Caudate nucleus (tissue), 63 donors: ENCODE measurements at places on chromosomes 6 and 20.

GRCh38 chr6:158977382-158977781, 22.6 kb downstream of the RSPH3 start:
- no peak for DNase-seq

DNA sequence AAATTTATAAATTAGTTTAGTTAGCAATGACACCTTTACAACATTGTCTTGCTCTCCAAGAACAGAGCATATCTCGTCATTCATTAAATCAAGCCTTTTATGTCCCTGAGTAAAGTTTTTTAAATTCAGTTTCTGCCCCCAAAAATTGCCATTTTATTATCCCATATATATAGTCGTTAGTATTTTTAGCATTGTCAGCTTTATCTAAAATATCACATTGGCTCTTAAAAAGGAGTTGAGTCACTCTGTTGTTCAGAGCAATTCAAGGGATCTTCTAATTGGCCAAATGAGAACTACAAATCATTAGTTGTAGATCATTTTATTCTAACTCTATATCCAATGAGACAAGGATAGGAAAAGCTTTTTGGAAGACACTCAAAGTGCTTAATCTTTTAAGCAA, 127.1 kb downstream of the COL9A1 start:
- DNase-seq: no peak

- no peak for DNase-seq
Observed at GRCh38 chr20:21435576-21435975, 38.2 kb upstream of the NKX2-4 start.

- DNase-seq: no peak
Observed at GRCh38 chr20:58140787-58141425, 87.5 kb downstream of the ANKRD60 start.

GRCh38 chr6:16522937-16523336, 238.3 kb downstream of the ATXN1 start:
- no peak for DNase-seq

GRCh38 chr6:13175759-13176158, 152.6 kb downstream of the TBC1D7 start:
- DNase-seq: no peak

- no peak for DNase-seq
Observed at GRCh38 chr6:41759106-41759904, 12.1 kb upstream of the PGC start.

DNA sequence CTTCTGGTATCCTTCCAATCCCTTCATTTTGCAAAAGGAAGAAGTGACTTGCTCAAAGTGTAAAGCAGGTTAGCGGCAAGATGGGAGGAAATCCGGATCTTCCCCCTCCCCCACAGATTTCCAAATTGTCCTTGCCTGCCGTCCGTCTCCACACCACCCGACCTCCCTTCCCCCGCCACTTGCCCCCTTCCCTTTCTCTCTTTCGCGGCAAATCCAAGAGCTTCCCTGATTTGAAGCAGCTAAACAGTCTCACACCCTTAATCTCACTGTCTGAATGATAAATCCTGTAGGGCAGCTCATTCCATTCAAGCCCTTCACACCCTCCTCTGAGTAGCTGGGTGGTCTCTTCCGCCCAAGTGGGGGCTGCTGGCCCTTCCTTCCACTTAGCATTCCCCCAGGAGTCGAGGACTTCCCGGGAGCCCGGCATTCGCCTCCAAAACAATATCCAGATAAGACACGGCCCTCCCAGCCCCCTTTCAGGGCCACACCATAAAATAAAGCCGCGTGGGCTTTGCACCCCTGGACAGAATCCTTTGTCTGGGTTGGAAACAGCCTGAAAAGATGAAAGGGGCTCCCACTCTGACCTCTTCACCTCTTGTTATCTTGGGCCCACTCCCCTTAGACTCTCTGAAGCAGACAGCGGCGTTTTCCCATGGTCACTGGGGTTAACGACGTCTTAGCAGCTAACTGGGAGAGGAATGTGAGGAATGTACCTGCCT, 44.0 kb upstream of the PIM1 start:
- no peak for DNase-seq

DNA sequence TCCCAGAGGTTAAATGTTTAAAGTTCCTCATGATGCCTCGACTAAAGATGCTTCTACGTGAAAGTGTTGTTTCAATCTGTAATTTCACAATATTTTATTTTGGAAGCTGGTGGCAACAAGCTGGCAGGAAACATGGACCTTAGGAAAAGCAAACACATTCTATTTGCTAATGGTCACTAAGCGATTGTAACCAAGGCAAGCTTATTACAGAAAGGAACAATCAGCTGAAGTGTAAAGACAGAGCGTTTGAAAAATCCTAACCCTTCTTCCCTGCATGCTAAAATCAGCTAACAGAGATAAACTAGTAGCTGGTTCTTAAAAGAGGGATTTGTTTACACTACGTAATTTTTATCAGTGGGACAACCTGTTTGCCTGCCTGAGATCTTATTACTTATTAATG, 50.0 kb downstream of the IL20RA start:
- no peak for DNase-seq

GRCh38 chr6:145819994-145820393, 5.4 kb upstream of the FBXO30 start:
- no peak for DNase-seq

- DNase-seq: no peak
Observed at GRCh38 chr6:11232770-11233626, 530 bp upstream of the NEDD9 start.

DNA sequence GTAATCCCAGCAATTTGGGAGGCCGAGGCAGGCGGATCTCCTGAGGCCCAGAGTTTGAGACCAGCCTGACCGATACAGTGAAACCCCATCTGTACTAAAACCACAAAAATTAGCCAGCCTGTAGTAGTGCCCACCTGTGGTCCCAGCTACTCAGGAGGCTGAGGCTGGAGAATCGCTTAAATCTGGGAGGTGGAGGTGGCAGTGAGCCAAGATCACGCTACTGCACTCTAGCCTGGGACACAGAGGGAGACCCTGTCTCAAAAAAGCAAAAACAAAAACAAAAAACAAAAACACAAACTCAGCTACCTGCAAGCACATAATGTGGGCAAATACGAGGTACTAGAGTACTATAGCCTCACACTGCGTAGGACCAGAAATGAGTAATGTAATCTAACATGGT, 3.7 kb upstream of the SPATA2 start:
- no peak for DNase-seq

DNA sequence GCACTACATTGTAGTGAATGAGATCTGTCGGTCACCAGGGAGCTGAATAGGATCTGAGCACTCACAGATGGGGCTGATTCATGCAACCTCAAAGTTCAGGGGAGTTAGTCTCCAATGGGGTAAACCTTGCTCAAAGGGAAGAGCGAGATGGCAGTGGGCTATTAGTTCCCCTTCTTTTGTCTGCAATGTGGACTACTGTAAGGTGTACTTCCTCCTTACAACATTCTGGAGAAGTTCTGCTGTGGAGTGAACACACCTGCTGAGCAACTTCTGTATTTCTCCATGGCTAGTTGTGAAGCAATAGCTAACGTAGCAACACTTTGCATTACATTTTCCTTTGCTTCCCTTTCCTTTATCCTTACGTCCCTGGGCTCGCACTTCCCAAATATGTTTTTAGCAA, 134.3 kb upstream of the B3GAT2 start:
- DNase-seq: no peak

- DNase-seq: no peak
Observed at GRCh38 chr6:40755749-40756452, 168.7 kb upstream of the LRFN2 start.

DNA sequence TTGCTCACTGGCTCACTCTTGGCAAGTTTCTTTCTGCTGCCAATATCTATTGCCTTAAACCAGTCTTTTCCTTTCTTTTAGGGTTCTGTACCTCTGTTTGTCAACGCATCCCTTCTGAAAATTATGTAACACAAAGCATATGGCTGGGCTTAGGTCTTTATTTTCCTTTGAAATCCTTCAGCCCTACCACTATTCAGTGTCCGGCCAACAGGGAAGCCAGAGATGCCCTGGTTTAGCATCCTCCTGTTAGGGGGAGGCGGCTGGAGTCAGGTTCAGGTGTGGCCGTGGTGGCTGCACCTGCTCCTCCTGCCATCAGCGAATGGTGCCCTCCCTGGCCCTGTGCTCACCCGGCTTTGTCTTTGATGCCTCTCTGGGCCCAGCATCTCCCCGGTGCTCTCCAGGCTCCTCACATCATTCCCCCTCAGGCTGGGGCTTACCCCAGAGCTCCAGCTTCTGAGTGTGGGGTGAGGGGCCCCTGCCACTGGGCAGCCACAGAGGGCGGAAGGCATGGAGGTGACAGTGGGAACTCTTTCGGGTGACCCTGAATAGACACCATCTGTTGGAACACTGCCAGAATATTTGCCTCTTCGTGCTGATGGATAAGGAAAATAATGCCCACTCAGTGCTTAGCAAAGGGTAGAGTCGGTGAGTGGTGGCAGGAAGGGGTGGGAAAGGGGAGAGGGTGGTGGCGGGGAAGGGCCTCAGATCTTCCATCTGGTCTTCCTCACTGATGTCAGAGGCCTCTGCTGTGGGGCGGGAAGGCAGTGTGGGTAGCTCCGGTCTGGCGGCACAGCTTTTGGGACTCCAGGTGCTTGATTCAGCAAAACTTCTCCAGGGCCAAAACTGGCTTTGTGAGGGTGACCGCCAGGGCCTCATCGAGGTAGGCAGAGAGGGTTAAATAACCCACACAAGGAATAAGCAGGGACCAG, 97.2 kb downstream of the DACT2 start:
- DNase-seq: no peak

- no peak for DNase-seq
Observed at GRCh38 chr6:157244175-157244574, 79.1 kb downstream of the TMEM242 start.

DNA sequence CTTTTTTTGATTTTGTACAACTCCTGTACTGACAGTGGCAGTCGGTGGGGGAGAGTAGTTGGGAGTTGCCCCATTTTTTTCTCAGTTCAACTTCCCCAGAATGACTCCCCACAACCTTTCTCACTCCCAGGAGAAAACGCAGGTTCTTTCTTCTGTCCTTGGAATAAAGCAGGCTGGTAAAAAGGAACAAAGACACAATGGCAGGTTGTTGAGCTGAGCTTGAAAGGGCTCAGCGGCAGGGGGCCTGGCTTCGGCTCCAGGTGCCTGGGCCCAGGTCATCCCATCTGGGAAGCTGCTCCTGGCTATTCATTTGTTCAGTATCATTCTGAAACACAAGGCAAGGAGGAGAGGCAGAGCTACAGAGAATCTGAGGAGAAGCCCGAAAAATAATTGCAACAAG, 46.2 kb downstream of the PROKR2 start:
- DNase-seq: no peak

- no peak for DNase-seq
Observed at GRCh38 chr6:99434702-99435530, 9.8 kb upstream of the PNISR start.

DNA sequence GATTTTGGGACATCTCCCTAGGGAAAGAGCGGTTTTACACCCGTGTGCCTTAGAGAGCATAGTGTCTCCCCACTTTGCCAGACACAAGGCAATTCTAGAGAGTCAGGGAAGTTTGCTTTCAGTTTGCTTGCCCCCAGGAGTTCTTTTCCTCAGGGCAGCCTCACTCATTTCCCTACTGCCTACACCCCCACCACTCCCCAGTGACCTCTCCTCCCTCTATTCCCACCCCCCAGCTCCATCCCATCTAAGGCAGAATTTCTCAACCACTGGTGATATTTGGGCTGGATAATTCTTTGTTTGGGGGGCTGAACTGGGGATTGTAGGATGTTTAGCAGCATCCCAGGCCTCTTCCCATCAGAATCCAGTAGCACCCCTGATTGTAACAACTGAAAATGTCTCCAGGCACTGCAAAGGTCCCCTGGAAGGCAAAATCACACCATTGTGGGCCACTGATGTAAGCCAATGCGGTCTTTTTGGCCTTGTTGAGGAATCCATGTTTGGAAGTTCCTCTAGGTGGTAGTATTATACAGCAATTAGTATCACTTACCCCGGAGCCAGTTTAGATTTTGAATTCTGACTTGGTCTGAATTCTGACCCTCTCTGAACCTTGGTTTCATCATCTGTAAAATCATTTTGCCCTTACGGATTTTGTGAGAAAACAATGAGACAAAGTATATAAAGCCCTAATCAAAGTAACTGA, 1.3 kb downstream of the EPPIN start:
- no peak for DNase-seq

GRCh38 chr6:16730738-16731477, 30.4 kb downstream of the ATXN1 start:
- no peak for DNase-seq

- DNase-seq: no peak
Observed at GRCh38 chr6:36131511-36132245, 1.4 kb downstream of the MAPK13 start.

DNA sequence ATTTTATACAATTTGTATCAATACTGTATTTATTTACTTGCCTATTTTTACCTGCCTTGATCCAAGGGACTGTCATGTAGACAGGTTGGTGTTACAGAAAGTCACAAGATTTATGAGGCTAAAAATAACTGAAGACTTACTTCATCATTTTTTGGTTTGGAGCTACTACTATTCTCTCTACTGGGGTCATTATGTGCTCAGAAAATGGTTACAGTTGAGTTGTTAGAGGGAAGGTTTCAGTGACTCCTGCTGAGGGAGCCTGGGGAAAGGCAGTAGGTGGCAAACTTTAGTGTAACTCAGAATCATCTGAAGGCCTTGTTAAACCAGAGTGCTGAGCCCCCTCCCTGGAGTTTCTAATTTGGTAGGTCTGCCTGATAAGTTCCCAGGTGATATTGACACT, 118.8 kb downstream of the TINAG start:
- DNase-seq: no peak

DNA sequence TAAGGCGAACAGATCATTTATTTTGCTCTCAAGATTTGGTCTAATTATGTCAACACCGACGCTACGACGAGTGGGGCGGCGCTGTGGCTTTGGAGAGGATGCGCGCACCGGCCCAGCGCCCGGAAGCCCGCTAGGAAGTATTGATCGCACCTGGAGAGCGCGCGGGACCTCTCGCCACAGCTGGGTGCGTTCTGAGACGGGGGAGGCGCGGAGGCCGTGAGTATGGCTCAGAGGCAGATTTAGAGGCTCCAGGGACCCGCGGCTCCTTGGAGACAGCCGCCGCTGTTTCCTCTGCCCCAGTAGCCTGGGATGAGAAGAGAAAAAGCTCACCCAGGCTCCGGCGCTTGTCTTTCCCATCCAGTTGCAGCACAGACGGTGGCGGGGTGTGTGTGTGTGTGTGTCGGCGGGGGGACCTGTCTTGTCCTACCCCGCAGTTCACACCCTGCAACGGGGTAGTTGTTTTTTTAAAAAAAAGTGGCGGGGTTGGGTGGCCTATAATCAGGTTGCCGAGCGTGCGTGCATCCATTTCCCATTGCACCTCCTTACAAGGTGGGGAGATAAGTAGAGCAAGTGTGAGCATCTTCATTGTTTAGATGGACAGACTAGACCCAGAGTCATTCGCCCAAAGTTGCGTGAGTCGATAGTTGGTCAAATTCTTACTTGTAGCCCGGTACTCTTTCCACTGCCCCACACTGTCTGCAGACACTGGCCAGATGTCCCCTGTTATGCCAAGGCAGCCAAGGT, 11.2 kb downstream of the TFAP2D start:
- no peak for DNase-seq

GRCh38 chr6:1477432-1478090, 88.2 kb downstream of the FOXF2 start:
- DNase-seq: no peak

- no peak for DNase-seq
Observed at GRCh38 chr20:63220696-63221399, 4.9 kb upstream of the YTHDF1 start.

- no peak for DNase-seq
Observed at GRCh38 chr6:11275598-11275997, 43.1 kb upstream of the NEDD9 start.
